NCI-H774 (cell line): ENCODE measurements at places on chromosomes 4 and X.
A peak's percentile ranks its signal among the peaks of the same experiment; 100 is the strongest.

GRCh38 chrX:154490021-154490413 is 412 bp downstream of the SLC10A3 start:
- no peak for DNase-seq

DNA sequence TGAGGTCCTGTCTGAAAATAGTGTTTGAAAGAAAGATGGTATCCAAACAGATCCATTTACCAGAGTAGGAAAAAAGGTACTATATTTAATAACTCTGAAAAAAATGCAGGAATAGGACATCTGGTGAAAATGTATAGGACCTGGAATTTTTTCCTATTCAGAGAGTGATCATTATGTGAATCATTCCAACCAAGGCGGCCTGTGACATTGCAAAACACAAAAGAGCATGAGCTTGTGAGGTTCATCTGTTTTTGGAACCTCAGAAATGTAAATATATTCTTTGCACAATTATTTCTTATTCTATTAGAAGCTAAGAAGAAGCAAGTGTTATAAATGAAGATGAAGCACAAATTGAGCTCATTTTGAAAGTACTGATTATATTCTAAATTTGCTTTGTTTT is 2.0 kb downstream of the C4orf51 start:
- DNase-seq, result no peak

GRCh38 chrX:68708503-68709290 is 61.2 kb downstream of the STARD8 start:
- no peak for DNase-seq

DNA sequence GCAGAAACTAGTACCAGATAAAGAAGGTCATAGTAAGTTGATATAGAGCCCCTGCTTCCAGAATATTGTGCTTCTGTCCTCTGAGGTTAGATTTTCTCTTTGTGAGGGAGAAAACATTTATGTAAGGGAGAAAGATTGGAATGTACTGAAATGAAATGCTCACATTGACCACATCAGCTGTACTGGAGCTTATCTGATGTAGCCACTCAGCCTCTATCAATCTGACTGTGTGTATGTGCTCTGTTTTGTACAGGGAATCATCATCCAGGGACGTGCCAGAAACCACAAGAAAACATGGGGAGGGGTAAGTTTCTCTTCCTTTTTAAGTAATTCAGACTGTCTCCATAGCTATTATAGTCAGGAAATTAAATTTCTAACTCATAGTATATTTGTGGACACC is 56.8 kb downstream of the PRRG1 start:
- no peak for DNase-seq

GRCh38 chr4:82758701-82759685 is 39.6 kb downstream of the SCD5 start:
- no peak for DNase-seq

GRCh38 chr4:5952975-5953951 is 60.4 kb upstream of the CRMP1 start:
- no peak for DNase-seq

DNA sequence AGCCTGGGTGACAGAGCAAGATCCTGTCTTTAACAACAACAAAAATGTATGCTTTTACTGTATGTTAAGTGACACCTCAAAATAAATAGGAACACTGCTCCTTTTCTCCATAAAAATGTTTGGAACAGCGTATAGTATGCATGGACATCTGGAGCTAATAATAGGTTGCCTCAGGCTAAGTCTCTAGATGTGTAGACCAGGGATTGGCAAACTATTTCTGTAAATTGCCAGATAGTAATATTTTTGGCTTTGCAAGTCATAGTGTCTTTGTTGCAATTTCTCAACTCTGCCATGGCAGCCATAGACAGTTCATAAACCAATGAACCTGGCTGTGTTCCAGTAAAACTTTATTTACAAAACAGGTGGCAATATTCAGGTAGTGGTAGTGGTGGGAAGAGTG is 76.6 kb upstream of the CBLL2 start:
- no peak for DNase-seq

- DNase-seq, result no peak
These were observed 225.1 kb upstream of the GALNTL6 start for GRCh38 chr4:171588051-171588545.

DNA sequence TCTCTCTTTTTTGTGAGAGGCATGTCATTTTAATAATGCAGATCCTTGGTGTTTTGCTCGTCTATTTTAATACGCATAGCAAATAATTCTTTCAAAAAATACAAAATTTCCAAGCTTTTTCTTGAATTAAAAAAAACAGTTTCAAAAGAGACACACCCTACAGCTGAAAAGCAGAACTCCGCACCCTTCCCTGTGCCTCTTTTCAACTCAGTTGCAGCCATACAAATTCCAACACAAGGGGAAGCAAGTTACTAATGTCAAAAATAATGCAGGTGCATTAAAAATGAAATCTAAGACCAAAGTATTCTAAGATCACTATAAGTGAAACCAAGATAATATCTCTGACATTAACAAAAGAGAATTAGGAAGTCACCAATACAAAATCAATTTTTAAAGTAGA is 66.6 kb downstream of the NR3C2 start:
- no peak for DNase-seq

DNA sequence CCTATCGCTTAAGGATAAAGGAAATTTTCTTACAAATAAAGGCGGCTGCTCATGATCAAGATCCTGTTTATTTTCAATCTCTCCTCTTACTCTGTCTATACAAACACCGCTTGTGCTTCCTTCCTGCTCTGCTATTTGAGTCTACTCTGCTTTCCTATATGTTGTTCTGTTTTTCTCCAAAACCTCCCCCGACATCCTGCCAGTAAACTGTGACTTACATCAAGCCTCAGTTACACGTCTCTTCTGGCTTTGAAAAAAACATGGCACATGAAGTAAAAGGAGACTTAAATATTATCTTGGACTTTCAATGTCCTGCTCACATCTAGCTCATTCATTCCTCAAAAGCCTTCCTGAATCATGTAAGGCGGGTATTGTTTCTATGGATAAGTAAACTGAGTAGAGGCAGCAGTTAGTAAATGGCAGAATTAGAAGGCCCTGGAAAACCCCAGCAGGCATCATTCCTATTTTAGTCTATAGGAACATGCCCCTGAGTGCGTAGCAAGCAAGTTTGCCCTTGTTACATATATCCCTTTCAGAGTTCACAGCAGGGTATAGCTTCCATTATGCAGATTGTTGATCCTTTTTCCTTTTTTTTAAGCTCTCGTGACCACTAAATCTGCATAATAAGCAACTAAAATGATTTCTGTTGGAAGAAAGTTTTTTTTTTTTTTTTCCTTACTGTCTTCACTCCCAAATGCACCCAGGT is 280.1 kb downstream of the RAPGEF2 start:
- DNase-seq, result no peak

DNA sequence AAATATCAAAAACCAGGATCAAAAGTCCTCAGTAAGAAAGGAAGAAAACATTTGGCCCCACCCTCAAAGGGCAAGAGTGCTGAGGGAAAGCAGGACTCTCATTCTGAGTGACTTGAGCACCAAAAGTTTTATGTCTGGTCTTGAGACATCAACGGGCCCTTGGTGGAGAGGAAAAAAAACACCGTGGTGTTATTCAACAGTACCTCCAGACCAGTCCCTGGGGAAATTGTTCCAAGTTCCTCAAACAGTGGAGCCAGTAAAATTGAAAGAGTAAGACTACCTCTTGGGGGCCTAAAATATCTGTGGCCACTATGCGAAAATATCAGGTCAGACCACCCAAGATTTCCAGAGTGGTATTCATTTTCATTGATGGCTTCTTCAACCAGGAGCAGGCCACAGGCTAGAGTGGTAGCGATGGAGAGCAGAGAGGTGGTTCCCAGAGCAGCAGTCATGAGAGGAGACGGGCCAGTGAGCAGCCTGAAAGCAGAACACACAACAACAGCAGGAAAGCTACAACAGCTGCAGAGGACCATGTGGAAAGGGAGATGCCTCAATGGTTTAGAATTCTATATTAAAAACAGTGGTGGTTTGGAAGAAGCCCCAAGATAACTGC is 63.7 kb upstream of the RPL34 start:
- no peak for DNase-seq

DNA sequence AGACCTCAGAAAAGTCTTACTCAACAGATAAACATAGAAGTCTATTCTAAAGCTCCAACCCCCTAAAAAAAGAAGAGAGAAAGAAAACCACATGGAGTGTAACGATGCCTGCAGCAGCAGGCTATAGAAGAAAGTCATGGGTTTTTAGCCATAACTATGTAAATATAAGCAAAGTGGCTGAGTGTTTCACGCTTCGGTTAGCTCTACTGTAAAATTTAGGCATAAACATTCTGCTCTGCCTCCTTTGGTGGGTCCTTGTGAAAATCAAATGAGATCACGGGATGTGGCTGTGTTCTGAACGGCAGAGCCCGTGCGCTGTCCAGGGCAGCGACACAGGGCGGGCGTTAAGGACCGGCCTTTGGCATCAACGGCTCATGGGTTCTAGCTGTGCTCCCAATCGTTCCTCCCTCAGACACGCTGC is 78.4 kb downstream of the IRF2 start:
- no peak for DNase-seq

DNA sequence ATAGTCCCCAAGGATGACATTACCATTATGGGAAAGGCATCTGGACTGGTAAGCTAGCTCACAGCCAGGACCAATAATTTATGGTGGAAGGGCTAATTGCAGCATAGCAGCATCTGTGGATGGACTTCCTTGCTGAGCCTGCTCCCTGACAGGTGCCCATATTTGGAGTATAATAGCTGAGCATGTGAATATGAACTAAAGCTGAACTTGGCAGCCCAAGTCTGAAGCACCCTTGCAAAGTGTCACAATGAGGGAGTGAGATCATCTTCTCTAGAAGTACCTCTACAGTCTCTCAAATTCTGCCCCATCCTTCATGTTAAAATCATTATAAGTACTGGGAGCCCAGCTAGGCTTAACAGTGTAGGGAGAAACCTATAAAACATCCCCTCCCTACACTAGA is 128.2 kb upstream of the INPP4B start:
- DNase-seq, result no peak

GRCh38 chr4:185237175-185237574 is 27.8 kb downstream of the SNX25 start:
- no peak for DNase-seq

DNA sequence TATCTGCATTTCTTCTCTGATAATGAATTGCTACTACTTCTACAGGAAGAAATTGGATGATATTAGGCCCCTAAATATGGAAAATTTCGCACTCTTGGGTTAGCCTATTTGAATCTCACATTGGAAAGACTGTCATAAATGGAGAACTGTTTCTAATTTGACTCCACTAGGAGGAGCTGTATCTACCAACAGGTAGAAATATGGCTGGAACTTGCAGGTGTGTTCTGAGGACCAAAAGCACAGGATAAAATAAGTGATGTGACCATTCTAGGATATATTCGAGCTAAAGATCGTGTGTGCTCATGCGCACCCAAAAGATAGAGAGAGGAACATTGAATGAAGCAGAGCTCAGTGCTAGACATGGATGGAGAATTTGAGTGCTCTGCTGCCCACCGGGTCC is 4.8 kb upstream of the NKAP start:
- DNase-seq, result no peak

- DNase-seq, result no peak
These were observed 368.4 kb downstream of the RPA4 start for GRCh38 chrX:97252111-97252510.

GRCh38 chr4:109432696-109433095 is 919 bp upstream of the SEC24B start:
- DNase-seq, result no peak

DNA sequence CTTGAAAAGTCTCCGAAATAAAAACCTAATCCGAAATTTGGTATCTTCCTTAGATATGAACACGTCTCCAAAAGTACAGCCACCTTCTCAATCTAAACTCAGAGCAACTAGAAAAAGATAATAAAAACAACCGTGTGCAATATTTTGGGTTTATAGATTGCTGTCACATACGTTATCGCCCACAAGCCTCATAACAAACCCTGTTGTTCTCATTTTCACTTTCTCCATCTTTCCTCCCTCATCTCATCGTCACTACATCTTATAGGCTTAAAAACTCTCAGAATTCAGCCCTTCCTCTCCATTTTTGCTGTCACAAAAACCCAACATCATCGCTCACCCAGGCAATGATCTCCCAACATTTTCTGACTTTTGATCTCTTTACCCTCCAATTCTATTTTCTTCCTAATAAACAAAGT is 448 bp upstream of the SCFD2 start:
- no peak for DNase-seq

DNA sequence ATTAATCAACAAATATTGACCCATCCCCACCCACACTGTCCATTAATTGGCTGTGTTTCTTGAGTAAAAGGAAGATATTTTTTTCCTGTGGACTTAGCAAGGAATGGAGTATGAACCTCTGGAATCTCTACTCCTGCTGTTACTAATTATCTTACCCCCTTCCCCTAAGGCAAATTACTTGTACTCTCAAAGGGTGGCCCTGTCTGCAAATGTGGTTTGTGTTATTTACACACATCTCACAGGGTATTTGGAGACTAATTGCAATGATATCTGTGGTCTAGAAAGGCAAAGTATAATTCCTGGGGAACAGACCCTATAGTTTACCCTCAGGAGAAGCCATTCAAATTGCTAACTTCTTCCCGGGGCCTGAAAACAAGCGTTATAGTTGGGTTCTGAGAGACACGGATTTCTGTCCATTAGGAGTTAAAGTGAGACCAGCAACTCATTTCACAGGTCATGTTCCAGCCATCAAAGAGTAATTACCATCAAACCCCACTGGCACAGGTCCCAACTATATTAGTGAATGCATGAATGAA is 133.0 kb upstream of the RASGEF1B start:
- DNase-seq, result no peak

GRCh38 chr4:130336585-130337217 is 1240.7 kb downstream of the C4orf33 start:
- no peak for DNase-seq

GRCh38 chrX:40152741-40153344 is 55.1 kb upstream of the BCOR start:
- DNase-seq, result no peak

DNA sequence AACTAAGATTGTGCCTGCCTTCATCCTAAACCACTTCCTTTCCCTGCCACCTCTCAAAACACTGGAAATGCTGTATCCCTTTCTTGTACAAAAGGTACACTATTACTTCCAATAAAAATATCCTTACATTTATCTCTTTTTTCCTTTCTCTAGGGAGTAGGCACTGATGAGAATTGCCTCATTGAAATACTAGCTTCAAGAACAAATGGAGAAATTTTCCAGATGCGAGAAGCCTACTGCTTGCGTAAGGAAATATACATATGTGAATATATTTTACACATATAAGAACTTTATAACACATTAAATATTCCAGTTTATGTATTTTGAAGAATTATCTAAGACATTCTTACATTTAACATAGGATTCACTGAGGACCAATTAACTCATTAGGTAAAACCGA is 71.7 kb downstream of the ANXA10 start:
- DNase-seq, result no peak

DNA sequence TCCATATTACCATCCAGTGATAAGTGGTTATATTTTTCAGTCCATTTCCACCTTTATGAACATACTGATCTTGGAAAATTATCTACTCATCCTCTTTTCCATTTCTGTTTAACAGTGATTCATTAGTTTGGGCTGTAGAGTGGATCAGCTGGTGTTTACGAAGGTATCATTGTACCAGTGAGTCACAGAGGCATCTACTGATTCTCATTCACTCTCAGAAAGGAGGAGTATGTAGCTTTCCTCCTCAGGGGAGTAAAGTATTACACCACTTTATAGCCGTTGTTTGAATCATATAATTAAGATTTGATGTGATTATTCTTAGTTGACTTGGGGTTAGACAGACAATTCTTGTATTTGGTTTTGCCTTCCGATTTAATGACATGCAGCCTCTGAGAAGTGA is 74.7 kb downstream of the GALNT7 start:
- DNase-seq, result no peak

- no peak for DNase-seq
These were observed 14.3 kb upstream of the TDO2 start for GRCh38 chr4:155889031-155889793.

GRCh38 chrX:144586756-144587155 is 660.5 kb upstream of the SPANXN1 start:
- DNase-seq, result peak; percentile 4
